ENCODE measurements at places on chromosomes 1 and 21. TPM values are rescaled to one million over a fixed set of nuclear protein-coding genes. Genes with fewer than 3 reads are reported as not detected.

- DNase-seq: no peak
Observed at GRCh38 chr1:78370779-78371482, 119.8 kb upstream of the PTGFR start.

- no peak for DNase-seq
Observed at GRCh38 chr1:10250663-10251062, 40.3 kb downstream of the KIF1B start.

DNA sequence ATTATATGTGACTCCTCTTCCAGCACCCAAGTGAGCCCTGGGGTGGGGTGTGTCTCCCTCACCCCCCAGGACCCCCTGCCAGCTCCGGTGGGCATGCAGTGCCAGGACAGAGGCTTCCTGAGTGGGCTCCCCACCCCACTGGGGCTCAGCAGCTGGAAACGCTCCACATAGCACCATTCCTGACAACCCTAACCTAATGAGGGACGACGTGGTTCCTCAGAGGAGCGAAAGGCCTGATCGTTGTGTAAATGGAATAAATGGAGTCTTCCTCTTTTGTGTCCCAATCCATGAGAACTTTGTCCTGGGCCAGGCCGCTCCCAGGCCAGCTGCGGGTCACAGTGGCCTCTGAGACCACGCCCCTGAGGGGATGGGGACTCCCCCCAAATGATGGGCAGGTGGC is 1.8 kb upstream of the TSPEAR start:
- no peak for DNase-seq

The CHI3L2 gene
- total RNA-seq: not detected

DNA sequence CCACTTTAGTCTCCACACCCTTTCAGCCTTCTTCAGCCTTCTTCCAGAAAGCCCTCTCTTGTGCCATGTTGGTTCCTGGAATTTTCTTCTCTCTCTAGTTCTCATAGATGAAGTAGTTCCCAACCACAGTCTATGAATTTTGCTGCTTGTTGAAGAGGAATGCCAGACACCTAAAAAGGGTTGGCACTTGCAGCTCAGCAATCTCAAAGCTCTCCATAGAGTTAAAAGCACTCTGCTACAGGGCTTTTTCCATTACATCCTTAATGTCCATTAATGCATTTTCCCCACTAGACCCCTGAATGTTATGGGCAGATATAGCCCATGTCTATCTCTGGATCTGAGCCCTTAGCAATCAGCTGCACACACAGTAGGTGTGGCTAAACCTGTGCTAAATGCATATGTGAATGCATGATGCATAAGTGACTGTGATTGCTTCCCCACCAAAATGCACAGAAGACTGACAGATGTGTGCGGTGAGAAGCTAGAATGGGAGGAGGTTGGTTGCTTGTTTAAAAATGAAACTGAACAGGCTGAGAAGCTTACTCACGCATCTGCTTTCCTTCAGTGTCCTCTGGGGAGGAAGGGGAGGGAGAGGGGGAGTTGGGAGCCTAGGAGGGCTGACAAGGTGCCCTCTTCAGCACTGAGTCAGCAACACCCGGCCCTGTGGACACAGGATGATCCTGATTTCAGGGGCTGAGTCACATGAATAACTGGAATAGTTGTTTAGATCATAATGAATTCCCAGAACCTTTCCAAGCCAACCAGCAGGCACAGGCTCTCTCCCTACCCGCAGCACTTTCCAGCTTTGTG is 146.1 kb upstream of the FGGY start:
- DNase-seq: no peak

The S100A7 gene
- not detected for total RNA-seq

- no peak for DNase-seq
Observed at GRCh38 chr1:54108156-54108555, 44.6 kb downstream of the CDCP2 start.

The RGS7 gene
- 2.2 TPM for total RNA-seq

The GUCA2A gene
- not detected for total RNA-seq

GRCh38 chr1:99456536-99456935 is 189.4 kb upstream of the PALMD start:
- no peak for DNase-seq

- DNase-seq: no peak
Observed at GRCh38 chr1:178126741-178127185, 32.9 kb downstream of the RASAL2 start.

The ARHGEF2 gene
- total RNA-seq: 87.6 TPM

GRCh38 chr1:36882536-36883285 is 151.6 kb downstream of the GRIK3 start:
- DNase-seq: no peak

DNA sequence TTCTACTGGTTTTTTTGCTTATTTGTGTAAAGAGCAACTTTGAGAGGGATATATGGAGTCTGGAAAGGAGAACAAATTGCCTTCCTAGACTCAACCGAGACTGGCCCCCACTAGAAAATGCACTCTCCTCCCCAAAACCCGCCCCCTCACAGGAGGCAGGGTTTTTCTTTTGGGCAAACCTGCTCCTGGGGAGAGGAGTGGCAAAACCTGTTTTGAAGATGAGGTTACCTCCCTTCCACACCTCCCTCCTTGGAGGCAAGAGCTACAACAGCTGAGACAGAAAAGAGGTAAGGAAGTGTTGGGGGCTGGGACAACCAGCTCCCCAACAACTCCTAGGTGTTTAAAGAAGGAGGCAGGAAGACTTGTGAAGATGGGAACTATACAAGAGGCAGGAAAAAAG is at the start of gene BNIPL:
Gene BNIPL, plus strand, starts transcription at position 231 of the 400 bp plus-strand sequence. Its CDS starts 140 bp downstream, at position 371.
- DNase-seq: no peak

DNA sequence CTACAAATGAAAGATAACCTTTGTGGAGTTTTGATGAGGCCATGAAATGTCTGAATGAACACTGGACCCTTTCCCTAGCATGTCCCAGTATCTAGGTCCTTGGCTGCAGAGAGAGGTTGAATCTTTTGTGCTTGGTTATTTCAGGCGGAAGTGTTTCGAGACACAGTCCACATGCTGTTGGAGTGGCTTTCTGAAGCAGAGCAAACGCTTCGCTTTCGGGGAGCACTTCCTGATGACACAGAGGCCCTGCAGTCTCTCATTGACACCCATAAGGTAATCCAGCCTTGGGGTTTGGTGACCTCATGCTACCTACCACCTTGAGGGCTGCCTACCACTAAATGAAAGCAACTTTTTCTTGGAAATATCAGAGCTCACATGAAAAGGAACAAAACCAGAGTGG is 38.9 kb upstream of the BMP8A start:
- no peak for DNase-seq

- no peak for DNase-seq
Observed at GRCh38 chr1:40267767-40268187, 9.7 kb downstream of the ZMPSTE24 start.

DNA sequence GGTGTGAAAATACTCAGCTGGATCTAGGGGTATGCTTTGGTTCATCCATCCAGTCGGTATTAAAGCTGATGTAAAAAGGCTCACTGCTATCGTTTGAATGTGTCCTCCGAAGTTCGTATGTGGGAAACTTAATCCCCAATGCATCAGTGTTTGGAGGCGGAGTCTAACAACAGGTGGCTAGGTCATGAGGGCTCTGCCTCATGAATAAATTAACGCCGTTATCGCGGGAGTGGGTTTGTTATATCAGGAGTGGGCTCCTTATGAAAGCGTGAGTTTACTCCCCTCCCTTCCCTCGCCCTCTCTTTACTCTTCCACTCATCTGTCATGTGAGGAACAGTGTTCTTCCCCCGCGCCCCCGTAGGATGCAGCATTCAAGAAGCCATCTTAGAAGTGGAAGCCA is 48.9 kb upstream of the ZNF281 start:
- DNase-seq: no peak

The RNF223 gene
- total RNA-seq: not detected

The SRRM1 gene
- 115 TPM for total RNA-seq

DNA sequence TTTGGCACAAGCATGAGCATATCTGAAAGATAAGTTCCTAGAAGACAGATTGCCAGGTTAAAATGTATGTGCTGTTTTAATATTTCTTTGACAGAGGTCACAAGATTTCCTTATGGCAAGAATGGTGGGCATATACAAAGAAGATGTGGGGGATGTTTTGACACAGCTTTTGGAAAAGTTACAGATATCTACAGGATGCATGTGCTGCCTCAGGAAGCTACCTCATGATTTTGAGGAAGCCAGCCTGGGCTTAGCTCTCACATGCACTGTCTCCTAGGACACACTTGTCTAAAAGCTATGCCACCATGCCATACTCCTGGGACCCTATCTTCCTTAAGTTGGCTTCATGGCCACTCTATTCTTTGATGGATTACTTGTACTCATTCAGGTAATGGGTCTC is 99.9 kb downstream of the C1orf94 start:
- DNase-seq: no peak

Data from GM23338 (cell line).